ENCODE measurements at places on chromosomes 4 and X.

- no peak for DNase-seq
Observed at GRCh38 chr4:20289782-20290181, 38.1 kb downstream of the SLIT2 start.

- DNase-seq: no peak
Observed at GRCh38 chr4:72016011-72016410, 15.8 kb upstream of the NPFFR2 start.

DNA sequence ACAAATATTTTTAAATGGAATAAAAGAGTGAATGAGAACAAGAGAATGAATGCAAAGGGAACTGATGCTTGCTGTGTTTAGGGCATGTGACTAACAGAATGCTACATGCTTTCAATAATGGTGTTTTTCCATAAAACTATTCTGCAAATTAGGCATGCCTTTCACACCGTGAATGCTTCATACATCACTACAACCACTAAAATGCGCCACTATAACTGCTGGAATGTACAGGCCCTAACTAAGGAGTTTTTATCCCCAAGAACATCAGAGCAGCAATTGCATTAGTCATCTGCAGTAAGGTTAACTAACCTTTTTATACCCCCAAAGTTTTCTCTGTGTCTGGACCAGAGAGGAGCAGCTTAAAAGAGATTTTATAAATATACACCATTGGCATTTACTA lies 190.4 kb downstream of the ARAP2 start:
- no peak for DNase-seq

DNA sequence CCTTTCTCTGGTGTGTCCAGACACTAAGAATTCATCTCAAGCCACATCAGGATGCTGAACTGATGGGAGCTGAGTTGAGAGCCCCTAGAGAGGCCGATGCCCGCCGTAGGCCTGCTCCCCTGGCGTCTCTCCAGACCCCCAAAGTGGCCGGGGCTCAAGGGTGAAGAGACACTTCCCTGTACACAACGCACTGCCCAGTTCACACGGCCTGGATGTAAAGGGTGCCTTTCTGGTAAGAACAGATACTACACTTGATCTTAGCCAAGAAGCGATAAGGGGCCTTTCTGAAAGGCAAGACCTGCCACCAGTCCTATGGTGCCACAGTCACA lies 5.1 kb upstream of the TREX2 start:
- no peak for DNase-seq

DNA sequence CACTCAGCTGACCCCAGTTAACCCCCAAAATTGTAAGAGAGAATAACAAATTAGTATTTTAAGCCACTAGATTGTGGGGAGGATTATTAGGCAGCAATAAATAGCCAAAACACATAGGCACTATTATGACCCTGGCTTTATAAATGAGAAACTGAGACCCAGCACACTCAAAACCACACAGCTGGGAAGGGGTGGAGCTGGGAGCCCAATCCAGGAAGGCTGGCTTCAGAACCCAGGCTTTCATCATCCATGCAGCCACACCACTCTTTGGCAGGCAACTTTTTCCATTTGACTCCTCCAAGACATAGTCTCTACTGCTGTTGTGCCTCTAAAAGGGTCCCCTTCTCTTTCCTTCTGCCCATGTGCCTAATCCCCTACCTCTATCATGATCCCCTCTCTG lies 253.8 kb downstream of the DHX15 start:
- DNase-seq: no peak

GRCh38 chrX:41822892-41823291 lies 98.9 kb downstream of the GPR82 start:
- DNase-seq: no peak

- no peak for DNase-seq
Observed at GRCh38 chrX:101191217-101191750, 28.3 kb upstream of the DRP2 start.

GRCh38 chr4:89928838-89929237 lies 34.2 kb downstream of the MMRN1 start:
- no peak for DNase-seq

All from activated T-cell treated with anti-CD3 and anti-CD28 coated beads, Interleukin-2, amount 50 U/mL, for 1 hour (primary cell).